ENCODE measurements at places on chromosomes 6 and 20.

DNA sequence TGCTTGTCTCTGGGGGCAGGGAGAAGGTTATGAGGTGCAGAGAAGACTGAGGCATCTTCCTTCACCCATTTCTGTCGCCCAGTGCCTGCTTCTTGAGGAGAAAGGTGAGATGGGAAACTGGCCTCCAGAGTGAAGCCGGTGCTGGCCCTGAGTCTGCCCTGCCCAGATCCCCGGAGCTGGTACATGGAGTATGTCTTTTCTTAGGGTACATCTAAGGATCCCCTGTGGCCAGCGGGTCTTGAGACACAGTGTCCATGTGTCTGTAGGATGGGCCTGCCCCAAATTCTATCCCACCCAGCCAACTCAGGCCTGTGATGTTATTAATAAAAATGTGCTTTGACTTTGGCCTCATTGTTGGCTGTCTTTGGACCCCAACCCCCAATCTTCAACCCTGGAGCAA lies 8.8 kb upstream of the BAK1 start:
- DNase-seq: no peak

- no peak for DNase-seq
Measured at GRCh38 chr20:14720251-14720650, 382.8 kb upstream of the FLRT3 start.

- no peak for DNase-seq
Measured at GRCh38 chr6:129534926-129535325, 175.1 kb downstream of the ARHGAP18 start.

DNA sequence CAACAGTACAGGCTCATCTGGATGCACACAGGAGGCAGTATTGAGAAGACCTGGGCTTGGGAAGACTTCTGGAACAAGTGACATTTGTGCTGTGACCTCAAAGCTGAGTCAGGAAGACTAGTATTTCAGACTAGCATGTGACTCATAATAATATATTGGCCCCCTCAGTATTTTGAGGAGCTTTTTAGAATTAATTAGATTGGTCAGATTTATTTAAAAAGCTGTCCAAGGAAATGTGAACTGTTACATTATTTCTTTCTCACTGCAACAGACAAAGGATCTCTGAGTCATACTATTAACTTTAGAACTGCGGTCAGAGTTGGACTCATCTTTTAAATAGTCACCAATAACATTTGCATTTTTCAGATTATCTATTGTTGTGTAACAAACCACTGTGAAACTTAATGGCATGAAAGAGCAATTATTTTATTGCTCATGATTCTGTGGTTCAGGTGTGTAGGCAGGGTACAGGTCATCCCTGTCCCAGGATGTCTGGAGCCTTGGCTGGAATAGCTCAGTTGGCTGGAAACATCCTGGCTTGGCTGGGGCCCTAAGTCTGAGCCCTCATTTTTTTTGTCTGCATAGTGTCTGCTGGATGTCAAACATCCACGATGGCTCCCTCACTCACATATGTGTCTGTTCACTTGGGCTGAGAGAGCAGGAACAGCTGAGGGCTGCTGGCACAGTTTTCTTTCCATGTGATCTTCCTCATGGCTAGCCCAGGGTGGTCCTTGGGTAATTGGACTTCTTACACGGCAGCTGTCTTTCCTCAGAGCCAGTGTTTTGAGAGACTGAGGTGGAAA lies 46.9 kb downstream of the MAP3K4 start:
- DNase-seq: peak; percentile 17

DNA sequence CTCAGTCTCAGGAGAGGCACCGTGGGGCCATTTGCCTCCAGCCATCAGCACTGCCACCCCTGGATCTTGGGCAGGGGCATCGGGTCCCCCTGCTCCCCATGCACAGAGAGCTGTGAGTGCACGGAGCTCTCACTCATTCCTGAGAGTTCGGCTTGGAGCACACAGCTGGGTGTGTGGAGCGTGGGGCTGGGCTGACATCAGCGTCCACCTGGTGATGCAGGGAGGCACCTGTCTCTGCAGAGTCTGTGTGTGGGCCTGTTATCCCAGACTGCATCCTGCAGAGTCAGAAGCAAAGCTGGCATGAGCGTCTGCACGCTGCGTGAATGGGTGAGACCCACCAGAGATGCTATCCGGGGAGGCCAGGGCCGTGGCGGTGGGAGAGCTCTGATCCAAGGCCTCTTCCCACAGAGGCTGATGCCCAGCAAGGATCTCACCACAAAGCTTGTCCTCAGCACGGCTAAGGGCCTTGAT lies 248.8 kb upstream of the AFDN start:
- no peak for DNase-seq

GRCh38 chr20:8315639-8316573 lies 183.8 kb downstream of the PLCB1 start:
- DNase-seq: no peak

All from stimulated activated CD4-positive, alpha-beta T cell treated with anti-CD3 and anti-CD28 coated beads, Interleukin-4, amount 100 ng/mL, for 24 hours (primary cell).